ENCODE measurements at places on chromosomes 7 and 10.

DNA sequence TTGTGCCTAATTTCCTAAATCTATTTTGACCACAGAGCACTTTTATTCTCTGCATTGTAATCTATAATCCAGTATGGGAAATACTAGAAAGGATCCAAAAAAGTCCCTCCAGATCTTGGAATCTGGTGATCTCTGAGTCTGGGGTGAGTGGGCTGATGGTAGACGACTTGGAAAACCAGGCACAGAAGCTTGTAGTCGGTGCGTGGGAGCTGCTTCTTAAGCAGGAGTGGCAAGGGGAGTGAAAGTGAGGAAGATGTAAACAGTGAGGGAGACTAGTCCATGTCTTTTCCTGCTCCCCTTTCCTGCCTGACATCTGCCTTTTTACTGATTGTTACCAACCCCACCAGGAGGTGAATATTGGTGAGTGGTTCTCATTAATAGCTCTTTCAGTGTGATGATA is 6.8 kb downstream of the AUTS2 start:
- DNase-seq, result no peak

DNA sequence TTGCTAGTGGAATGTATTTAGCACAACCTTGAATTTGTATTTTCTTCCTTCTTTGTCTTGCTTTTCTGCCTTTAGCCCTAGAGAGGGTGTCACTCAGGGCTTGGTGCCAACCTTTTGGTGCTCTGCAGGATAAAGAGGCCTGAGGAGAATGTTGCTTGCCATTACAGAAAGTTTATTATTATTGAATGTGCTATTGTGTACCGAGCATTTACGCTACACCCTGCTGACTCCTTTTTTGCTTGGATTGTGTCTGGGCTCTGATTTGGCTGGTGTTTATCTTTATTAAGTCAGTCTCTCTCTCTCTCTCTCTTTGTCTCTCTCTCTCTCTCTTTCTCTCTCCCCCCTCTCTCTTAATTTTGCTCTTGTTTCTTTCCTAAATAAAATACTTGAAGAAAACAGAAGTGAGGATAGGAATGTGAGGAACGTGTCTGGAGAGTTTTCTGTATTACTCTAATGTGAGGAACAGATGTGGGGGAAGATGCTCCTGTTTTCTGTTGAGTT is 284.4 kb upstream of the PHYHIPL start:
- DNase-seq, result no peak

- DNase-seq, result no peak
These were observed 86.7 kb upstream of the GNAI1 start for GRCh38 chr7:80047856-80048459.

GRCh38 chr7:126574276-126575250 is 678.2 kb downstream of the GRM8 start:
- DNase-seq, result no peak

GRCh38 chr10:67549390-67549789 is 146.6 kb downstream of the CTNNA3 start:
- DNase-seq, result no peak

DNA sequence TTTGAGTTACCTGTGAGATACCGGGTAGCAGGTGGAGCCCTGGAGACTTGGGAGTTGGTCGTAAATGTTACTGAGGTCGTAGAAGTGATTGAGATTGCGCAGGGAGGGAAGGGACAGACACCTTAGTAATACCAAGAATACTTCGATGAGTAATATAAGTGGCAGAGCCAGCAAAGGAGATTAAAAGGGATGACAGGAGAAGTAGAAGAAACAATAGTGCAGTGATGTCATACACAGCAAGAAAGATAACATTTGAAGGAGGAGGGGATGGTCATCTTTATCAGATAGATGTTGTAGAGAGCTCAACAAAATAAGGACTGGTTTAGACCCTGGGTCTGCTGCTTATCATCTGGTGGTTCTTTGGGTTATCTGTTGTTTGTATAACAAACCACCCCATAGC is 5.0 kb downstream of the BCCIP start:
- DNase-seq, result no peak

DNA sequence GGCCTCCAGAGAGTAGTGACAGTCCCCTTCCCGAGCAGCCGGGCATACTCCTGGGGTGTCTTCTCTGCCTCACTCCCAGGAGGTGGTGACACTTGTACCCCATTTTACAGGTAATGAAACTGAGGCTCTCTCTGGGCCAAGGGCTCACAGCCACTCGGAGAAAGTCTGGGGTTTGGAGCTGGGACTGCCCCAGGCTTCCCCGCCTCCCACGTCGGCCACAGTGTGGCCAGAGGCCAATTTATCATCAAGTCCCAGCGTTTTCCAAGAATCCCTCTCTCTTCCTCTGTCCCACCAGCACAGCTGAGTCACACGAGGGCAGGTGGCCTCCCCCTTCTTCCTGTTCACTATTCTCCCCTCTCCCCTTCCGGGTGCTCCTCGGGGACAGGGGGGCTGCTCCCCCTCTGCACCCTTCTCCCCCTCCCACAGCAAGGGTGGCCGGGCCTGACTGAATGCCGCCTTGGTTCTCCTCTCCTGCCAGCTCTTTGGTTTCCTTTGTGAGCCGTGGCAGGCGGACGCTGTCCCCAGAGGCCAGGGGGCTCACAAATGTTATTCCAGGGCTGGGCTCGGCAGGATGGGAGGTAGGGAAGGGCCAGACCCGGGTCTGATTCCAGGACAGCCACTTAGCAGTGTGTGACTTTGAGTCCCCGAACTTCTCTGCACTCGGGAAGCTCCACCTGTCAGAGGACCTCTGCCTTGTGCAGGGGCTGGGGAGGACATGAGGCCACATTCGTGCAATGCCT is 17.7 kb downstream of the CLIP2 start:
- DNase-seq, result no peak

GRCh38 chr7:51592842-51593599 is 276.4 kb upstream of the COBL start:
- no peak for DNase-seq

DNA sequence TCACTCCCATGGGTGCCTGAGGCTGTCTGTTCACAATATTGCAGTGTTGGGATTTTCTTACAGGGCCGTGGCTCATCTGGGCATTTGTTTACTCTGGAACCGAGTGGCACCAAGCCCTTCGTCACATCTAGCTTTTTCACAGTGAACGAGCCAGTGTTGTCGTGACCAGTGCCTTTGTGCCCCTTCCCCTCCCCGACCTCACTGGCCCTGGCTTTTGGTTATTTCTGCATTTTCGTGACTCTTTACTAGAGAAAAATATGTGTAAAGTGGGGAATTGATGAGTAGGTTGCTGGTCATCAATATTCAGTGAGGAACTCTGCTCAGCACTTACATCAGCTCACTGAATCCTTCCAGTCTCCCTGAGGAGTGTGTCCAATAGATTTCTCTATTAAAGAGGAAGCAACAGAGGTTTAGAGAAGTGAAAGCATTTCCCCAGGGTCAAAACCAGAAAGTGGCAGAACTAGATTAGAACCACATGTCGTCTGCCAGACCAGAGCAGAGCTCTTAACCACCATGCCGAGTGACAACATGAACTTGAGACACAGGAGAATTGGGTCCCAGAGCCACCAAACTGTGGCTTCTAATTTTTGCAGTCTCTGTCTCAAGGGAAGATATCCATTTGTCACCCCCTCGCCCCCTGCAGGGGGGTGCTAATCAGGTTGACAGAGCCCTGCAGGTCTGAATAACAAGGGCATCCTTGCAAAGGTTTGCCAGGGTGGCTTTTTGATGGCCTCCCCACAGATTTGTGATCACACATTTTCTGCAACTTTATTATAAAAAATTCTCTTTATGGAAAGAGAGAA is 125.3 kb downstream of the CHN2 start:
- no peak for DNase-seq

DNA sequence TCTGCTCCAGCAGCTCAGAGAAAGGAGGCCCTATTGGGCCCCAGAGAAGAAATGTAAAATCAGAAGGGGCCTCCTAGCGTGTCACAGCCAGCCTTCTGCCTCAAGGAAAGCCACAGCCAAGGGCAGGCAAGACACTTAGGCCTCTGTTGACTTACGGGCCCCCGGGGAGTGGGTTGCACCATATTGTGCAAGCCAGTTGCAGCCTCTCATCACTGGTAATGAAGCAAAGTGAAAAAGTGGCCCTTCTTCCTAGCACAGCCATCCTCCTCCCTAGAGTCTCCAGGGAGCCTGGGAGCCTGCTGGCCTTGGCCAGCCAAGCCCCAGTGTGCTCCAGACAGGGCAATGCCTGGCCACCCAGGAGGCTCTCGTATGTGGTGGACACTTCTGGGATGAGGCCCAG is 56.2 kb upstream of the GDF10 start:
- no peak for DNase-seq

- DNase-seq, result no peak
These were observed 116.6 kb downstream of the KLF6 start for GRCh38 chr10:3668276-3668965.
